H7 (cell line): ENCODE measurements at places on chromosomes 6 and 20. TPM values are rescaled to one million over a fixed set of nuclear protein-coding genes. Genes with fewer than 3 reads are reported as not detected.
A peak's percentile ranks its signal among the peaks of the same experiment; 100 is the strongest.

The EPPIN gene
- 0.03 TPM in 1 of 2 replicates, not detected in the other for total RNA-seq

DNA sequence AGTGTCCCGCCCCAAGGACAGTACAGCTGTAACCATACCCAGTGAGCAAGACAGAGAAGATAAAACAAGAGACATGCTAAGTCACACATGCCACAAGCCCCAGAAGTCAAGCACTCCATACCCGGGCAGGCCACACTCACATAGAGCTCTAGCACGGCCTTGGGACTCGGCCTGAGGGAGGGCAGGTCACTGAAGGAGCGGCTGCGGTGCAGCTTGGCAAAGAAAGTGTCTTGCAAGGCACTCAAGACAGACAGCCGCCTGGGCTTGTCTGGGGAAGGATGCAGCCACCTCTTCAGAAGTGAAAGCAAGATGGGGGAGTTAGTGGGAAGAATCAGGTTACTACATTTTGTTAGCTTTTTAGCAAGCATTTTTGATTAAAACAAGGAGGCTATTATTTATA lies 48.7 kb upstream of the ARMH2 start:
- no peak for DNase-seq

DNA sequence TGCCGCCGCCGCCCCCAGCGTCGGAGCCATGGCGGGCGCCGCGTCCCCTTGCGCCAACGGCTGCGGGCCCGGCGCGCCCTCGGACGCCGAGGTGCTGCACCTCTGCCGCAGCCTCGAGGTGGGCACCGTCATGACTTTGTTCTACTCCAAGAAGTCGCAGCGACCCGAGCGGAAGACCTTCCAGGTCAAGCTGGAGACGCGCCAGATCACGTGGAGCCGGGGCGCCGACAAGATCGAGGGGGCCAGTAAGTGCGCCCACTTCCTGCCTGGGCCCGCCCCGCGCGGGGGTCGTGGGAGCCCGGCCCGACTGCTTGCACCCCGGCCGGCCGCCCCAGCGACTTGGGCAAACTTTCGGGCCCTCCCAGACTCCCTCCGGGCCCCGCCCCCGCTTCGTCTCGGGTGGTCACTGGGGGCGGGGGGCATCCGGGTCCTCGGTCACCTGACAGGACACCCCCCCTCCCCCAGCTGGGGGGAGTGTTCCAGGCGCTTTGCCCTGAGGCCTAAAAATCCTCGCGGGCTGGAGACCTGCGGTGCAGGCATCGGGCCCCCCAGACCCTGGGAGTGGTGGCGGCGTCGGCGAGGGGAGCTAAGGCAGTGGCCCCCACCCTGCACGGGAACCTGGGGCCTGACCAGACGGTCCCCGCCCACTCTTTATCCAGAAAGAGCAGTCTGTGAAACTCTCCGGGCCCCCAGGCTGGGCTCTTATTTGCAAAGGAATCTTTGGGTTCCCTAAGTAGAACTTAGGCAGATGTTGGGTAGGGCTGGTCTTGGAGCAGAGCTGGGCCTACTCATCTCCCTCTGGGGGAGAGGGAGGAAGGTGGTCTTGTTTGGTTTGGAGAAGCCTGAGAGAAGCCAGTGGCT lies 501 bp downstream of the PLCG1 start:
- DNase-seq = peak; percentile 98

DNA sequence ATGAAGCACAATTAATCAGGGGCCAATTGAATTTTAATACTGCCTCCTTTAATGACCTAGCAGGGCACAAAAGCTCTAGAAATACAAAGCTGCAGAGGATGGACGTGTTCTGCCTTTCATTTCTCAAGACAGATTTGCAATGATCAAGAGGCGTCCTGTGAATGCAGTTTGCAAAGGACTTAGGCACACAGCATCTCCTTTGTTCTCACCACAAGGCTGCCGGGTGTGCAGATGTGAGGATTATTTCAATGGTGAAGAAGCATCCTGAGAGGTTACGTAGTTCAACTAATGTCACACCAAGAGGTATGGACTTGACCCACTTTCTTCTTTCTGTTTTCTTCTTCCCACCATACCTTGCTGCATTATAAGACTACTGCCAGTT lies 42.9 kb upstream of the SPTLC3 start:
- no peak for DNase-seq

- DNase-seq = peak; percentile 93
These were observed 121.8 kb downstream of the SULF2 start for GRCh38 chr20:47663354-47664067.

The VSX1 gene
- total RNA-seq = not detected in 2 replicates

The PTCRA gene
- total RNA-seq = not detected in 2 replicates

DNA sequence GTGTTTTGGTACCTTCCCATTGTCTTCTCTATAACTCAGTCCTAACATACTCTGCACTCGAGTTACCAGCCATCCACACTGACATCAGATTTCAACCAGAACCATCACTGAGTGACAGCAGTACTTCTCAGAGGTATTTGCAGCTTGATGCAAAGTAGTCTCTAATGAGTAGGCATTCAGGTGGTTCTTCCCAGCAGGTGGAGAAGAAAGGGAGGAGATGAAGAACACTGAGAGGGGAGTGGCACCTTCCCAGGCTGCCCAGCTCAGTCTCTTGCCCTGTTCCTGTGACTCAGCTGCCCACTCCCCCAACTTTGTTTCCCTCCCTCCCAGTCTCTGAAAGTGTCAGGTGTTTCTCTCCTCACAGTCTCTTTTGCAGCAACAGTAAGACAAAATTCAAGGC lies 38.7 kb upstream of the SMIM28 start:
- DNase-seq = peak; percentile 22

The OXT gene
- 1.5 TPM in 1 of 2 replicates, not detected in the other for total RNA-seq

The PSMB1 gene
- 437 and 450 TPM in 2 replicates for total RNA-seq

- DNase-seq = no peak
These were observed 824.8 kb upstream of the FLRT3 start for GRCh38 chr20:15162079-15162647.

GRCh38 chr6:118589649-118590365 lies 41.7 kb downstream of the PLN start:
- DNase-seq = no peak

- DNase-seq = peak; percentile 33
These were observed 71.2 kb downstream of the ABHD12 start for GRCh38 chr20:25319241-25320034.

The HLA-G gene
- total RNA-seq = 0.41 and 0.48 TPM in 2 replicates

GRCh38 chr6:156219973-156220372 lies 557.2 kb upstream of the ARID1B start:
- no peak for DNase-seq

GRCh38 chr20:62805155-62805710 lies 598 bp downstream of the OGFR start:
- DNase-seq = peak; percentile 90

GRCh38 chr6:133973109-133973971 lies 20.3 kb downstream of the TBPL1 start:
- peak; percentile 26 for DNase-seq

DNA sequence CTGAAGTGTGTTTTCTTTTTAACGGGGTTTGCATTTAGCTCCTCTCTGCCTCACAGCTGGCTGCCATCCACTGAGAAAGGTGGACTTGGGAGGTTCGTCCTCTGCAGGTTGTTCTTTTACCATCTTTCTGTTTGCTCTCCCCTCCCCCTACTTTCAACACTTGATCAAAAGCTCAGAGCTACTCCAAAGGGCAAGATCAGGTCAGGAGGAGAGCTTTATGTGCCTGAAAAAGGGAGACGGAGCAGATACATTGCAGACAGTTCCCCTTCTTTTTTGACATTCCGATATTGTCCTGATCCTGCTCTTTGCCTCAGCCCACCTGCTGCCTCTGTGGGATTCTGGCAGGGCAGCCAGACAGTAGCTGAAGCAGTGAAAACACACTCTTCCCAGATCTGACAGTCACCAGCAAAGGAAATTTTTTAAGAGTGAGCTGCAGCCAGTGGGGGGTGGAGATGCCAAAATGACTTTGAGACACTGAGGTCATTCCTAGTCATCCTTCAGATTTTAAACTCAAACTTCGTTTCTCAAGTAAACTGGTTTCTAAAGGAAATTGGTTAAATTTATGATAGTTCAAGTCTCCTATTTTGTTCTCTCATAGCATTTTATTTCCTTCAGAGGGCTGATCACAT lies 26.5 kb downstream of the SMLR1 start:
- no peak for DNase-seq

- no peak for DNase-seq
These were observed 52.7 kb downstream of the PYGB start for GRCh38 chr20:25300496-25301170.

DNA sequence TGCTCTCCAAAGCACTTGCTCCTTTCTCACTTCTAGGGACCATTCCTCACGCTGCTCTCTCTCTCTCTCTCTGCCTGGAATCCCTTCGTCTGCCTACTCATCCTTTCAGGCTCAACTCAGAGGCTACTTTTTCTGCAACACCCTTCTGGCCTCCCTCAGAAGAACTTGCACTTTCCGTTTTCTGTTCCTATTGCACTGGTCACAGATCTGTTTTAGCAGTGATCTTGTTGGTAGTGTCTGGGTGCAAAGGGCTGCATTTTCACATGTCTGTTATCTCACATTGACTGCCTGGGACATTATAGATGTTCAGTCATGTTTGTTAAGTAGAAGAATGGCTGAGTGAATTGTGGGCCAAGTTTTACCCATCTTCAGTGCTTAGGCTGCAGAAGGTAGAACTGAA lies 63.5 kb downstream of the RIN2 start:
- DNase-seq = no peak

- no peak for DNase-seq
These were observed 55.4 kb upstream of the MOXD1 start for GRCh38 chr6:132456700-132457143.

DNA sequence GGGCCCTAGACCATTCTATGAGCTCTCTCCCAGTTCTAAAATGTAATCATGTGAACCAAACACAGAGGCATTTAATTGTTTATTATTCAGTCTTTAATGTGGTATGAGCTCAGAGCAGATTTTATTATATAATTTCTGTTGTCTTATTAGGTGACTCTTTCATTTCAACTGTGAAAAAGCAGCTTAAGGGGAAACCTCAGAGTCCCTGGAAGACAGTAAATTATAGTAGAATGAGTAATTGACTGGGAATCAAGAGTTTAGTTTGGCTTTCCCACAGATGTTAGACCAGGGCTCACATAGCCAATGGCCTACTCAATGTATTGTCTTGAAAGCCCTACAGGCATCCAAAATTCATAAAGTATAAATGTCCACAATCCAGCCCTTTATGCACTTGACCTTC lies 390.4 kb upstream of the SLC35B3 start:
- no peak for DNase-seq

GRCh38 chr6:90190131-90190530 lies 106.5 kb downstream of the BACH2 start:
- DNase-seq = no peak

DNA sequence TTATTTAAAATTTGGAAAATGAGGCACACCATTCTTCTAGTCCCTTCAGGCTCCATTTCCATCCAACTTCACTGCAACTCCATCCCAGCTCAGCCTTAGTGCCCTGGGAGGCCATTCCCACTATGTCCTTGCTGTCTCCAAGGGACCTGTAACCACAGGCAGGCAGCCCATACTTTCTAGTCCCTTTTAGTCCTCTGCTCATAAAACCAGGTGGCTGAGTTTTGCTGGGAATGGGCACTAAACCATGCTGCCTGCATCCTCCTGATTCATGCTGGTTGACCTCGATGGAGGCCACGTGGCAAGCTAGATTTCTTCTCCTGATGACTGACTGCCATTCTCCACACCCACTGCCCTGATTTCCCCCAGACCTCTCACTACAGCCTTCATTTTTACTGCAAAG lies 27.5 kb upstream of the MYMX start:
- DNase-seq = no peak
